ENCODE measurements at places on chromosomes 4 and X.
A peak's percentile ranks its signal among the peaks of the same experiment; 100 is the strongest.

GRCh38 chr4:102308032-102308799 is 37.1 kb downstream of the SLC39A8 start:
- DNase-seq = no peak

DNA sequence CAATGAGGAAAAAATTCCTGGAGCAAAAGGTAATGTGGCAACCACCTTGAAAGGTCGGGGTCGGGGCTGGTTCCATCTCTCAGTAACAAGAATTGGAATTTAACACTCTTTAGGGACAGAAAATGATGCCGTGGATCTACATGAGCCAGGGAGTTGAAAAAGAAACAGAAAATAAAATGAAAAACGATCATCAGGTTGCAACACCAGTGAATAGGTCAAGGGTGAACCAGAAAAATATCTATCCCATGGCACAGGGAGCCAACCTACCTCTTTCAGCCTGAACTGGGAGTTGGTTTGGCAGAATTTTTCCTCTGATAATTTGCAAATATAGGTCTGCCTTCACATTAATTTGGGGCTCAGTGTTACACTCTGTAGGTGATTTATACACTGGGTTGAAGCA is 93.7 kb downstream of the C4orf33 start:
- DNase-seq = no peak

- DNase-seq = no peak
These were observed 112.2 kb downstream of the SNCA start for GRCh38 chr4:89724716-89725115.

- peak; percentile 66 for DNase-seq
These were observed 32.8 kb downstream of the CLCN4 start for GRCh38 chrX:10189317-10190268.

GRCh38 chr4:105992641-105993305 is 97.5 kb downstream of the NPNT start:
- no peak for DNase-seq

DNA sequence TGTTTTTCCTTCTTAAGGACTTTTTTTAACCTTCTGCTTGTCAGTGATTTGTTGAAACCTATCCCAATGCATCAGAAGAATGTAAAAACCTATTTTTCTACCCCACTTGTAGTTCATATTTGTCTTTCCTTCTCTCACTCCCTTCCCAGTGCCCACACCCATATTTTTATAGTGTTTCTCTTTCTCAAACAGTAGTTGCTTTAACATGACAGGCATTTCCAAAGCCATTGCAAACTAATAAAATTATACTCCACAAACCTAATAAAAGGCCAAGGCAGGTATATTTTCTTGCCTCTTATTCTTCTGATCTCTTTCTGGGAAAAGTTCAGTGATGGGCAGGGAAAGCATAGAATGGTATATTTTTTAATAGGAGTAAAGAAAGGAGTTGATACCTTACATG is 35.7 kb upstream of the FHDC1 start:
- DNase-seq = no peak

- DNase-seq = no peak
These were observed 142.9 kb upstream of the MBNL3 start for GRCh38 chrX:132631579-132632232.

DNA sequence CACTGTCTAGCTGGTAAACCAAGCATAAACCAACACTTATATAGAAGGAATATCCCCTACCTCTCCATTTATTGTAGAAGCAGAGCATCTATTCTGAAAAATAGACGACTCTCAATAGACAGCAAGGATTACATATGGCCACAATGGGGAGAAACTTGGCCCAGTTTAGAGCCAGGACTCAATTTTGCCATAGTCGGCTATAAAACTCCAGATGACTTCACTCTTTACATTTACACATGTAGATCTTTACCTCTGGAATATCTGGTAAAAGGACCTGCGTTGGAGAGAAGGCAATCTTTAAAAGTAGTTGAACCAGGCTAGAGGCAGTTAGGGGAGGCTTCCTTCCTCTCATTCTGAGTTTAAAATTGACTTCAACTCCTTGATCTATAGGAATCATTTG is 77.3 kb downstream of the HMGB2 start:
- DNase-seq = no peak

- DNase-seq = no peak
These were observed 40.5 kb upstream of the RASGEF1B start for GRCh38 chr4:81512001-81512756.

DNA sequence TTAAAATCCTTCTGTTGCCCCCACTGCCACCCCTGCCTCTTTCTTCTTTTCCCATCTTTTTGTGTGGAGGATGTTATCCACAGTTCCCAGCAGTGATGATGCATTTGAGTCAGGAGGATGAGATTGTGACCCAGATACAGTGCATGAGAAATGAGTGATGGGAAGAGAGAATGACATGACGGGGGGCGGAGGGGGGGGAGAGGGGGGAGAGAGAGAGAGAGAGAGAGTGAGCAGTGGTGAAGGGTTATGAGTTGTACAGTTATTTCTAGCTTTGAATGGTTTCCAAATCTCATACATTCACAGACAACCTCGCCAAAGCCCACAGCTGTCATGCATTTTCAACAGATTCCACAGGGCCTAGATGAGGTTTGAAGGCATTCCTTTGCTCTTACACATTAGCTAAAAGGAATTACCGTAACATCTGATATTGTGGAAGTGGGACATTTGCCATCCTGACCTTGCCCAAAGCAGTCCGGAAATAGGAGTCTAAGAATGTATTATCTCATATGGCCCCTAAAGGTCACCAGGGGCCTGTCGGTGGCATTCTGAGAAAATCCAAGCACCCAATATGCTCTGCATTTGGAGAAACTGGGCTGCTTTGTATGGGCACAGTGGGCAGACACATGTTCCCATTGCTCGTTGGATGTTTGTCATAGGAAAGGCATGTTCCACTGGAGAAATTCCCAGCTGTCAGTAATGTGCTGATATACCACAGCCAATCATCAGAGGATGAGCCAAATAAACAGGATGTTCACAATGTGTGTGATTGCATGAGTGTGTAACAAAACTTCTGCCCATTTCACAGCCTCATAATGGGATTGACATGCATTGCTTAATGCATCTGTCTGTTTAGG is 435.8 kb downstream of the SPRY1 start:
- DNase-seq = no peak

DNA sequence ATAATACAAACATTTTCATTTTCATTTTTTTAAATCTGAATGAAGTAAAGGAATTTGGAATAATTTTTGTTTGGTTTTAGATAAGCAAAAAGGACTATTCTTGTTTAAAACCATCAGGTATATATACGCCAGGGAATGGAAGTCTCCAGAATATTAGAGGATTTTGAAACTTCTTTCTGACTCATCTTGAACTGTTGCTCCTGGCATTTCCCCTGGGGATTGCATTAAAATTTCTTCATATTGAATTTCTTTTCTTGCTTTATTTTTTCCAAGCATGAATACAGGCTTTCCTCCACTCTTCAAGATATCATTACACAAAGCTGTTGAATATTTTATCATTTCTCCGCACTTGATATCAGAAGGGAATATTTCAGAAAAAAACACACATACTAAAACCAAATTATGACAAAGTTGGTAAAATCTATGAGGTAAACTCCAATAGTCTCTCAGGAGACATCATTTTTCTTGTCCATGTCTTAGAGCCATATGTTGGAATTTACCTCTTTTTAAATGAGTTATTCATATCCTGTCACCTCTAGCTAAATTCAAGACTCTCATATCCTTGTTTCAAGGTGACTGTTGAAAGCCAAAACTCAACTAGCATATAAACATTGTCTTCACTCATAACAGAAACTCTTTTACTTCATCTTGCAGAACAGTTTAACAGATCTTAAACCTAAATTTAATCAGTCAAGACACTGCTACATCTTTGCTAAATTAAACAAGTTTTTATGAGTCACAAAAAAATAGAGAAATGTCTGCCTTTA is 20.7 kb upstream of the CSN1S1 start:
- no peak for DNase-seq

GRCh38 chrX:147877726-147878125 is 34.0 kb upstream of the FMR1 start:
- DNase-seq = no peak

DNA sequence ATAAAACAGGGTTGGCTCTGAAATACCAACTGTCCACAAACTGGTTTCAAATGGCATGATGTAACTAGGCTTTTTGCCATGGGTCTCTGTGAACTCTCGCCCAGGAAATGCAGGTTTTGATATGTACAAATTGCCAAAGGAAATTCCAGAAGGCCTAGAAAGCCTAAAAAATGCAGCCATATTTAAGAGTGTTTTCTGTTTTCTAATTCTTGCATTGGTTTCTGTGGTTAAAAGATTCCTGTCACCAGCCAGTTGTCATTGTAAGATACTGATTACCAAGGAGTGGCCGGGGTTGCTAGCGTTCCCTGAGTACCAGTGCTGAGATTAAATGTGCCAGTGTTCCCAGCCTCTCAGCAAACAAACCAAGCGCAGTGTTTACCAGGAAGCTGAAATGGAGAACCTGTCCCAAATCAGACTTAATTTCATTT is 53.9 kb upstream of the SORBS2 start:
- no peak for DNase-seq

DNA sequence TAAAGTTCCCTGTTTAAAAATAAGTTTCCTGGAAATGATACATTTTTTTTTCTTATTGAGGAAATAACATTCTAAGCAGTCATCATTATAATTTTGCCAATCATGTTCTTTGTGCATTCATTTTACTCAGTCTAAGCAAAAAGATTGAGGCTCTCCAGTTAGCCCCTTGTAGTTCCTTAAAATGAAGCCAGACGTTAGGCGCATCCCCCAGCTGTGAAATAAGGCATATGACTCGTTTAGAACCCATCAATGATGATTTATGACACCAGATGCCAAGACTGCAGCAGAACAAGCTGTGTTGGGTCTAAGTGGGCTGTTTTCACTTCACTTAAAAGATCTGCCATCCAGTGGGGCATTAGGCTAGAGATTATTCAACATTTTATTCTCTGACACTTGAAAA is 17.0 kb downstream of the PDGFC start:
- DNase-seq = no peak

DNA sequence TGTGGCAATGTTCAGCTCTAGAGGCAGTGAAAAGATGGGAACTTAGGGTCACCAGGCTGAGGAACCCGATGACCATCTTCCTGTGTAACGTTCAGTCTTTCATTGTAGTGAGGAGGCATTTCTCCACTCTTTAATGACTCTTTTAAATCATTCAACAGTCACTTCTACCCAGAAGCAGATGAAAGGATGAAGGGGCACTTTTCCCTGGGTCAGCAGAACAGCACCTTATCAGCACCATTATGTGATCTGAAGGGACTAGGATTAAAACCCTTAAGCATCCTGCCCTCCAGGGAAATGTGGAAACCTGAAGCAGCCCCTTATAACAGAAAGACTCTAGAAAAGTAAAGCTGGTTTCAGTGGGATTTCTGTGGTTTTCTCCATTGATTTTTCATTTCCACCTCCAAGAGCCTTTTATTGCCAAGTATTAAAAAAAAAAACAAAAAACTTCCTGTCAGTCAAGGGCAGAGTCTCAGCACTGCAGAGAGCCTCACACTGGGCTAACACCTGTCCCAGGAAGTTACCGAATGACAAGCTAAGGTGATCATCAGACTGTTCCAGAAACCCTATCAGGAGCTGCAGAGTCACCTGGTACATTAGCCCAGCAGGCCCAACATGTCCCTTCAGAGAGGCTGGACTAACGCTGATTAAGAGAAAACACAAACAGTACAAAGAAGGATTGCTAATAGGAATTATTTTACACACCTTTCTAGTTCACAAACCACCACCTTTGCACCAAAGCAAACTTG is 185.9 kb downstream of the SHROOM3 start:
- no peak for DNase-seq

DNA sequence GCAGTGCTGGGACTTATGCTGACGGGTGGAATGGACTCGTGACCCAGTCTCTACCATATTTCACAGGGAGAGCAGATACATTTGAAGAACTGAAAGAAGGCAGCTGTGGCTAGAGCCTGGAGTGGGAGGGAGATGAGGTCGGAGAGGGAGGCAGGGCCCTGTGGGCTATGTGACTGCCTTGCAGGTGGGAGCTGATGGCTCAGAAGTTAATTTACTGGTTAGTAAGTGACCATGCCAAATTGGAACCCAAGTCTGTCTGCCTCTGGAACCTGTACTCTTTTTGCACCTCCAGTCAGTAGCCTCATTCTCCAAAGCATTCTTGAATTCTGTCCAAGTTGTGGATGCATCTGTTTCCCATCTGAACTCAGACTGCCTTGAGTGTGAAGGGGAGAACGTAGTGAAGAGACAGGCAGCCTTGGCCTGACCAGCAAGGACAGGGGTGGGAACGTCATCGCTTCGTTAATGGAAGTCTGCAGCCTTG is 92.3 kb downstream of the REPS2 start:
- no peak for DNase-seq

- DNase-seq = no peak
These were observed 9.1 kb downstream of the WFS1 start for GRCh38 chr4:6278801-6279197.

DNA sequence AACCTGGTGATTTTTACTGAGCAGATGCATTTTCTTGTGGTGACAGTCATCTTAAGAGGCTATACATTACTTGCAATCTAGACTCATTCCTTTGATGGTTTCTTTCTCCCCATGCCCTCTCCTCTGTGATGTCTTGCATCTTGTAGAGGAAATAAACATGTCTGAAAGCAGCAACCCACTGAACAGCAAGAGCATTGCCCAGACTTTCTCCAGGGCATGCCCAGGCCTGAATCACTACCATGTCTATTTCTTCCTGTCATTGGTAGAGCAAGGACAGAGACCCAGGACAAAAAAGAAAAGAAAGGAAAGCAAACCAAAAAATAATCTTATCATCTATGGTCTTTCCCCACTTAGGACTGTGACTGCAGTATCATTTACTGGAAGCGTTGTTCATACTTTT is 326.1 kb downstream of the HNRNPD start:
- no peak for DNase-seq

DNA sequence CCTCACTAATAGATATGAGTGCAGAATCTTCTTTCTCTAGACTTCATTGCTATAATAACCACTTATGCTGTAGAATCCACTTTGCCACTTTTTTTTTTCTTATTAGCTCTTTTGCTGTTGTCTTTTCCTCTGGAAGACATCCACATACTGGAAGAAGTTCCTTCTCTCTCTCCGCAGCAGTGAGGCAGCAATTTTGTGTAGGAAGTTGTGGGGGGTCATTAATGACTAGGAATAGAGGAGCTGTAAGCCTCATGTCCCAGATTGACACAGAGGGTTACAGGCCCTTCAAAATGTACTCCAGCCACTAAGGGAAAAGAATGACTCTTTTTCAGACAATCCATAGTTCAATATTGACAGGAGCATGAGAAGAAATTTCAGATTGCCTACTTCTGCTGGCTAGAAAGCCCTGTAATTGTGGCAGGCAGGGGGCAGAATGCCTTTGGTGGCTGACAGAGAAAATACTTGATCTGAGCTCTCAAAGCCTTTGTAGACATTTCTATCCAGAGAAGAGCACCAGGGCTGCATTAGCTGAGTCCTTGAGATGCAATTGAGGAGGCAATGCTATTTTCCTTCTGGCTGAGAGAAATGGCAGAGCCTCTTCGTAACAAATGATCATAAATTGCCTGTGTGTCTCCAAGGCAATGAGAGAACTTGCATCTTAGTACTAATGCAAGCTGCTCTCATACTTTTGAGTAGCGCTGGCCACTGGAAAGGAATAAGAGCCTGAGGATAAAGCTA is 856.2 kb downstream of the STIM2 start:
- no peak for DNase-seq

GRCh38 chrX:77742788-77743476 is 43.1 kb downstream of the ATRX start:
- no peak for DNase-seq

- DNase-seq = no peak
These were observed 47.2 kb downstream of the AFAP1 start for GRCh38 chr4:7892212-7893019.
